ENCODE measurements at places on chromosomes 4 and X. TPM values are rescaled to one million over a fixed set of nuclear protein-coding genes. Genes with fewer than 3 reads are reported as not detected.
A peak's percentile ranks its signal among the peaks of the same experiment; 100 is the strongest.

DNA sequence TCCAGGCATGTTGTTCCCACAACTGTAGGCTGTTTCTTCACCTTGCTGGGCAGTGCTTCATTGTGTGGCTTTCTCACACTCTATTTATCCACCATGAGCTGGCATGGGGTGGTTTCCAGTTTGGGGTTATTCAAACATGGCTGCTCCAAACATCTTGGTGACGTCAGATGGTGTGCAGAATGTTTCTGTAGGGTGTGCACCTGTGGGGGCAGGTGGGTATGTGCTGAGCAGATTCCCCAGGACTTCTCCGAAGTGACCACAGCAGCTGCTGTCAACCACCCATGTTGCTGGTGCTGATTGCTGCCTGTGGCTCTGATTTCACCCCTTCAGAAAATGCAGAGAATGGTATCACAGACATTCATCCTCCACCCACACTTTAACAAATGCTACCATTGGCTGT, 5.0 kb upstream of the PSAPL1 start:
- DNase-seq = no peak

- DNase-seq = peak; percentile 14
These were observed 136.1 kb downstream of the C4orf33 start for GRCh38 chr4:129231945-129232588.

GRCh38 chr4:90660672-90661071, 533.5 kb downstream of the CCSER1 start:
- no peak for DNase-seq

GRCh38 chr4:29553846-29554245, 1166.3 kb upstream of the PCDH7 start:
- peak; percentile 75 for DNase-seq

GRCh38 chr4:156362581-156362980, 408.9 kb upstream of the CTSO start:
- peak; percentile 52 for DNase-seq

- DNase-seq = no peak
These were observed 208.2 kb downstream of the FAT4 start for GRCh38 chr4:125522992-125523391.

DNA sequence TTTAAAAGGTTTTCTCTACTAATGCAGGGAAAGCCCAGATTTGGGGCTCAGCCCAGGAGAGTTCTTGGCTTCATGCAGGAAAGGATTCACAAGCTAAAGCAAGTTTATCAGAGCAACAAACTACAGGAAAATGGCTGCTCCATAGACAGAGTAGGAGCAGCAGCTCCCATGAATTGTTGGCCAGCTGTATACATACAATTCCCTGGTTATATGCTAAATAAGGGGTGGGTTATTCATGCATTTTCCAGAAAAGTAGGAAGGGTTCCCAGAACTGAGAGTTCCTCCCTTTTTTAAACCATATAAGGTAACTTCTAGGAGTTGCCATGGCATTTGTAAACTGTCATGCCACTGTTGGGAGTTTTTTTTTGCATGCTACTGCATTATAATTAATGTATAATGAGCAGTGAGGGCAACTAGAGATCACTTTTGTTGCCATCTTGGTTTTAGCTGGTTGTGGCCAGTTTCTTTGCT, 2.6 kb downstream of the C4orf33 start:
- DNase-seq = no peak

GRCh38 chr4:156929386-156930105, 42.1 kb downstream of the PDGFC start:
- no peak for DNase-seq

- DNase-seq = peak; percentile 66
These were observed 95.8 kb upstream of the ELOVL6 start for GRCh38 chr4:110294165-110294564.

DNA sequence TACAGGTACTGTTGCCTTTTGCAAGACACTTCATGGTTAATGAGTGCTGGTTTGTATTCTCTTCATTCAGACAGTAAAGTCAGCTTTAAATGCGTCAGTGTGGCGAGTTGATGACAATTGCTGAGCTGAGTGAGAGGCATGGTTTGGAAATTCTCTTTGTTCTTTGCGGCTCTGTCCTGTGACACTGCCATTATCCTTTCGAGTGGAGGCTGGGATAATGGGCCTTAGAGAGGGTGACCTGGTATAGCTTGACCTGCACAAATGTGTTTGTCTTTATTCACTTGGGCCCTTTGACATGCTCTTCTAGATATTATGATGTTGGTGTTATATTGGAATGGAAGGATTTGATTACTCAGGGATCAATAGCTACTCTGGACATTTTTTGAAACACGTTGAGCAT, 208.5 kb upstream of the FAT1 start:
- DNase-seq = no peak

GRCh38 chr4:87499403-87500091, 29.6 kb downstream of the SPARCL1 start:
- DNase-seq = no peak

- peak; percentile 91 for DNase-seq
These were observed 41.6 kb upstream of the UGT2B7 start for GRCh38 chr4:69054578-69055200.

GRCh38 chr4:142549726-142550463, 296.2 kb downstream of the INPP4B start:
- DNase-seq = peak; percentile 96

Gene CT55
- total RNA-seq = not detected

Gene UGT2B7
- total RNA-seq = not detected

Gene CENPVL1
- not detected for total RNA-seq

Gene ANK2
- total RNA-seq = 1.4 TPM
